Skeletal muscle cell (primary cell): ENCODE measurements at places on chromosomes 1 and 21.

DNA sequence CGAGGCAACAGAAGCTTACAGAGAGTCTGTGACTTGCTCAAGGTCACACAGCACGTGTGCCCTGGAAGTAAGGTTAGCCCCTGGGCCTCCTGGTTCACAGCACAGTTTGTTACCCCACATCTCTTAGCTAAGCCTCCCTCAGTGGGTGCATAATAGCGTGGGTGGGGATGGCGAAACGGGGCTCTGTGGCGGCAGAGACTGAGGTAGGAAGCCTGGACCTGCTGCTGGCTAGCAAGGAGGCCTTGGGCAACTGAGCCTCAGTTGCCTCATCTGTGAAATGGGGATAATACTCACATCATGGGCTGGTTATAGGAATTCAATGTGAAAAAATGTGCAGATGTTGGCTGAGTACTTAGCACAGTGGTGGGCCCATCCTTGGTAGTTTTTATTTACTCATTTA is 596 bp downstream of the PADI4 start:
- DNase-seq, result no peak

- no peak for DNase-seq
These were observed 14.0 kb upstream of the ZNF697 start for GRCh38 chr1:119662034-119662437.

- DNase-seq, result no peak
These were observed 30.8 kb downstream of the PLEKHO1 start for GRCh38 chr1:150180474-150180873.

- DNase-seq, result no peak
These were observed 12.5 kb upstream of the WNT2B start for GRCh38 chr1:112496290-112496689.

DNA sequence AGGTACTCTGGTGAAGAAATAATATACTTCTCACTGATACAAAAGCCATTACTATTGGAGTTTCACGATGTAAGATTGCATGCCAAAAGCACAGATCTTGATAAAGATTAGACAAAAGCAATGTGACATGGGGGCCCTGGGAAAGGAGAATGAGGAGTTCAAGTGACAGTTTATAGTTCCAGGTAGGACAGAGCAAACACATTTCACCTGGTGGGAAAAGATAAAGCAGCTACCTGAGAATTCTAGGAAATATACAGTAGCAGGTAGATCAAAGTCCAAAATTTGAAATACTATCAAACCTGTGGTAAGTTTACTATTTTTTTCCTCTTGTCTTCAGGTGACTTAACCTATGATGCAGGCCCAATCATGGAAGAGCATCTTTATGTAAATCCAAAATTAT is 8.0 kb downstream of the OR2G3 start:
- no peak for DNase-seq

DNA sequence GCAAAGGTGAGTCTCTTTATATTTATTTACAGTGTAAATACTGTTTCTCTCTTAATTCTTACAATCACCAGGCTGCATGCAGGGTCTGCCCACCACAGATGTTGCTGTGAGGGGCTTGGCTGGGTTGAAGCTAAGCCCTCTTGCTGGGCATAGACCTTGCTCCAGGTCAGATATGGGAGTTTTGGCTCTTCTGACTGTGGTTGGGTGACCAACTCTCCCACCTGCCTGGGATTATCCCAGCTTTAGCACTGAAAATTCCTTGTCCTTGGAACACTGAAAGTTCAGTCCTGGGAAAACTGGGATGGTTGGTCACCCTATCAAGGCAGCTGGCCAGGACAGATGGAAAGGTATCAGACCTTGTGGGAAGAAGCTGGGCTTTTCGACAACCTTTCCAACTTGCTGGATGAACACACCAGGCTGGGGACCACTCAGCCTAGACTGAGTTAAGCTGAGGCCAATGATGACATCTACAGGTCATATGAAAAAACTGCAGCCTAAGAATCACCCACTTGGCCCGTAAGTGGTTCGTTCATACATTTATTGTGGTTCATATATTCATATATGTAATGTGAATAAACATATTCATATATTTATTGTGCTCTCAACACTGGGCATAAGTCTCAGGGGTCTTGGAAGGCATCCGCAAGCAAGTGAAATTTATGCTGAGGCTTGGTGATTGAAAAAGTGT is 26.6 kb upstream of the HPDL start:
- DNase-seq, result peak; percentile 47

DNA sequence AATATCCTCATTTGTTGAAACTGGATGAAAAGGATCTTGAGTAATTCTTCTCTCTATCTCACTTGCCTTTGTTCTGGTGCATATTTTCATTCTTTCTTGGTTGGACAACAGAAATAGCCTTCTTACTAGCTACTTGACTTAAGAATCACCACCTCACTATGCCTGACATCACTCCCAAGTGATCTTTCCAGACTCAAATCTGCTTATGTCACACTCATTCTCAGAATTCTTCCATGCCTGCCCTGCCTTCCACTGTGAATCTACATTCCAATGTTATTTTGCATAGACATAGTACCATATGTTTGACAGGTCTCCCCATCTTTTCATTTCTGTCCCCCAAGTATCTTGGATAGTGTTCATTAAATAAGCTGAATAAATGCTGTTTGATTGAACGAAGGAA is 78.5 kb upstream of the DPYD start:
- DNase-seq, result peak; percentile 63

DNA sequence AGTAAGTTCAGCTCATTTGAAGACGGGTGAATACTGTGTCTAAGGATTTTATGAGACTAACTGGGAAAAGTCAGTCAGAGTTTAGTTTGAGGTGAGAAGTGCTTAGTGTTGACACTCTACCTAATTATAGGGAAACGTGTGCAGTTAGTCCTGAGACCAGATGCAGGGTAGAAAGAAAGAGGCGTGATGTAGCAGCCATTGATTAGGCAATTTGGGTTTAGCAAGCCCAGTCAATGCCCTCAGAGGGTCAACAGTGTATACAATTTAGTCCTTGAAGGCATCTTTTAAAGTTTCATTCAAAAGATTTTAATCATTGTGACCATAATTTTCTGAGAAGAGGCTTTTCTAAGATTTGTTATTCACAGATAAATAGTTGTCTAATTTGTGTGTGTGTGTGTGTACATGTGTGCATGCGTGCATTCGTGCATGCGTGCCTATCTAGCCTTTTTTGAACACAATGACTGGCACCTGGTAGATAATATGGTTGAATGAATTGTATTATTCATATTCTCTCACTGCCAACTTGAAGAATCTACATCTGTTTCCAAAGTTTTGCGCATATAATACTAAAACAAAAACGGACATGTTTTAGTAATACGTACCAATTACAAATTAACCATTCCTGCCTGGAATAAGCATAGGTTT is 332.9 kb downstream of the SRGAP2C start:
- no peak for DNase-seq

DNA sequence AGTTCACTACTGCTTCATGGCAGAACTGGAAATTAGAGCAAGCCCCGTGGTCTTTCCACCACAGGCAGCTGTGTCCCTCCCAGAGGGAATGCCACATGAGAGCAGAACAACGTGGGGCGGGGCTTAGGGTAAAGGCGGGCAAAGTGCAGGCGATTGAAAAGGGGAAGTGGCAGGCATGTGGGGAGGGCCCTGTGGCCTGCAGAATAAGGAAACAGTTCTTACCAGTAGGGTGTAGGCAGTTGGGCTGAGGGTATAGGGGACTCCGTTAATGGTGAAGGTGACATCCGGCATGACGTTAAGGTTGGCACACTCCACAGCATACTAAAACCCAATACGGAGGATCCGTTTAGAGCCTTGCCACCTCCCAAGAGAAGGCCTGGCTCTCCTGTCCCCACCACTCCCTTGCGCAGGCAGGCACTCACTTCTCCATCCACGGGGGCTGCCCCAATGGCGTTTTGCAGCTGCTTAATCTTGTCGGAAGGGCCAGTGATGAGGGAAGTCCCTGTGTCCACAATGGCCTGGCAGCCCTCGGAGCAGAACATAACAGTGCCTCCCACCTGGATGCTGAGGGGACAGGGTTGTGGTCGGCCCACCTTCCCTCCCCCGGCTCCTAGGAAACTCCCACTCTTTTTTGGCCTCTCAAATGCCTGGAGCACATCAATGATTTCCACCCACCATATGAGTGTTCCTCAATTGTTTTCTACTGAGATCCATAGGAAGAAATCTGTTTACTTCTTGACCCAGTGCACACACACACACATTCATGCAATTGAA is 9.1 kb upstream of the RAB7B start:
- DNase-seq, result no peak

- no peak for DNase-seq
These were observed 391.8 kb downstream of the MATN1 start for GRCh38 chr1:30331415-30332065.

- no peak for DNase-seq
These were observed 79.6 kb upstream of the AK4 start for GRCh38 chr1:65068202-65069010.

GRCh38 chr1:29371332-29371731 is 135.0 kb downstream of the PTPRU start:
- no peak for DNase-seq

DNA sequence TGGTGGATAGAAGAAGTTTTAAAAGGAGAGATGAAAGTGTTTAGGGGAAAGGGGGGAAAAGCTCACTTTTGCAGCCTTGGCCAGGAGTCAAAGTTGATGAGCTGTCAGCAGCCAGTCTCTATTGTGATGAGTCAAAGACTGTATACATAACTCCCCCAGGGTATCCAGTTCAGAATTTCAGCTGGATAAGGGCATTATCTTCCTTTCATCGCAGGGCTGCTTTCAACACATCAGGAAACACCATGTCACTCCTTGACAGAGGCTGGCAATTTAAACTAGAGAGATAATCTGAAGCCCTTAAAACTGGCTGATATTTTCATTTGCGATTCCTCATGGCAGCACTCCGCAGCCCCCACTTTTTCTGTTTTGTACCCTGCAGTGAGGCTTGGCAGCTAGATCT is 328.5 kb downstream of the TBX15 start:
- no peak for DNase-seq

GRCh38 chr21:32316361-32317215 is 17.9 kb downstream of the MRAP start:
- DNase-seq, result no peak

DNA sequence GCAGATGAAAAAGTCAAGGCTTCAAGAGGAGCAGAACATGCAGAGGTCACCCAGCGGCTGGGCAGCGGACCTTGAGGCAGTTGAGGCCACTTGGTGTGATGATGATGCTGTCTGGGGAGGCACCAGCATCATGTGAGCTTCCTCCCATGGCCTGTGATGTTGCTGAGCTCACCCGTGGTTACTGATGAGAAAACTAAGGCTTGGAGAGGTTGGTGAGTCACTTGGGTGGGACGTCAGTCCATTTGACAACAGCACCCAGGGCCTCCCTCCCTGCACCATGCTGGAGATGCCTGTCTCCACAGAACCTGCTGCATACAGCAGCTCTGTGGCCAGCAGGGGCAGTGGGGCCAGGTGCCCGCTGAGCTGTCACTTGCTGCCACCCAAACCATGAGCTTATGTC is 146.8 kb downstream of the NPHP4 start:
- DNase-seq, result no peak

DNA sequence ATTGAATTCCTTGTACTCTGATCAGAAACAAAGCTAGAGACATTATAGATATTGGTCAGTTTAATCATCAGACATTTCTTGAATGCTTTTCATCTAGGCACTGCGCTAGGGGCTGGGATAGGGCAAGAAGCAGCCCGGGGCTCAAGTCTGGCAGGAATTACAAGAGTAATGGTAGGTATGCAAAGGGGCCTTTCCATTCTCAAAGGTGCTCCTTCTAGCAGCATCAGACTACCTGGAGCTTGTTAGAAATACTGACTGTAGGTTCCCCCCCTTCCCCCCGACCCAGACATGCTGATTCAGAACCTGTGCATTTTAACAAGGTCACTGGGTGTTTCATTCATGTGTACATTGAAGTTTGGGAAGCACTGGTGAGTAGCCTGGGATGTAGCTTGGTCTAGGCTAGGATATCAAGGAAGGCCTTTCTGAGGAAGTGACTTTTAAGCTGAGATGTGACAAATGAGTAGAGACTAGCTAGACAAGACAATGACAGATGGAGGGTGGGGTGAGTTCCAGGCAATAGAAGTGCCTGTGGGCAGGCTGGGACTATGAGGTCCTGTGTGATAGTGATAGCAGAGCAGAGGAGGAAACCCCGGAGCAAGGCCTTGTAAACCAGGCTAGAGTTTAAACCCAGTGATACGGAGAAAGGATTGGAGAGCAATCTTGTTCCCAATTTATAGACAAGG is 26.3 kb downstream of the NFASC start:
- DNase-seq, result no peak

- no peak for DNase-seq
These were observed 39.9 kb downstream of the EPB41 start for GRCh38 chr1:28954126-28954726.

- DNase-seq, result no peak
These were observed 502.5 kb upstream of the ADGRL2 start for GRCh38 chr1:81298266-81298665.

- no peak for DNase-seq
These were observed 738.9 kb upstream of the PTBP2 start for GRCh38 chr1:95982711-95983110.

- DNase-seq, result peak; percentile 53
These were observed 540.9 kb downstream of the LMO4 start for GRCh38 chr1:87869567-87869966.

GRCh38 chr1:52920791-52921291 is 699 bp downstream of the ECHDC2 start:
- no peak for DNase-seq

DNA sequence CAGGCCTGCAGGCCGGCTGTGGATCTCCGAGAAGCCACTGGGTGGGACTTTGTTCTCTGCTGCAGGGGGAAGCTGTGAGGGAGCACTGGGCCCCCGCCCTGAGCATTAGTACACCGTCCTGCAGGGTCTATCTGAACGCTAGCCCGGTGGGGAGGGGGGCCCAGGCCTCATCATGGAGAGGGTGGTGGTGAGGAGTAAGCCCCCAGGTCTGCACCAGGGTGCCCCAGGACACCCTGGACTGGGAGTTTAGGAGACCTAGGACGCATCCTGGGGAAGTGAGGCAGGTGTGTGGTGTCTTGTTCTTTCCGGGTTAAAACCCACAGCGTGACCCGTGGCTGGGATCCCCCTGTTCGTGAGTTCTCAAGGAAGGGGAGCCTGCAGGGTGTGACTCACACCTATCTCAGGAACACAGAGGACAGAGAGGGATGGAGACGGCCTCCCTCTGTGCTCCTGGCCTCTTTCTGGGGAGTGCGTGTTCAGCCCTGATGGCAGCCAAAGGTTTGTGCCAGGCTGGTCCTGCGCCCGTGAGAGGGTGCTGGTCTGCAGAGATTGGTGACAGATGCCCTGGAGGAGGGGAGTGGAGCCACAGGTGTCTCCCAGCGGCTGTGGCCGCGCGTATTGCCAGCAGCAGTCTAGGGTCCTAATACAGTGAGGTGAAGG is 44.8 kb downstream of the AGPAT3 start:
- no peak for DNase-seq

GRCh38 chr1:197106869-197107268 is 39.6 kb downstream of the ASPM start:
- DNase-seq, result no peak

DNA sequence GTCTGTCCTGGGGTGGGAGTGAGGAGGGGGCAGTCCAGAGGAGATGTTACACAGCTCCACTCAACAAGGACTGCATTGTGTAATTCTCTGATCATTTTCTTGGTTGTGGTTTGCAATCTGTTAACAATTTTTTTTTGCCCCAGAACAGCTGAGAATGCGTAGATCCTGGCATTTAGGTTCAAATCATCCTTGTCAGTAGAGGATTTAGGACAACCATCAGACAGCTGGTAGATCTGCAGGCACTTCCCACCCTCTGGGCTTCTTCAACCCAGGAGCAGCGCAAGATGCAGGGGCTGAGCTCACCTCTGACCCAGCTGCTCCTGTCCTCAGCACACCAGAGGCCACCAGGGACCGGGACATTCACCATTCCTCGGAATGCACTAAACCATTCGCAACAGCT is 13.5 kb downstream of the BCAR3 start:
- peak; percentile 80 for DNase-seq

- DNase-seq, result no peak
These were observed 17.9 kb upstream of the CLCA1 start for GRCh38 chr1:86450847-86451246.
